ENCODE measurements at places on chromosomes 13 and 19. TPM values are rescaled to one million over a fixed set of nuclear protein-coding genes. Genes with fewer than 3 reads are reported as not detected.

The RUVBL2 gene
- total RNA-seq: 72.5 TPM

- DNase-seq: no peak
These were observed 23.0 kb downstream of the GTF2F2 start for GRCh38 chr13:45143346-45143751.

DNA sequence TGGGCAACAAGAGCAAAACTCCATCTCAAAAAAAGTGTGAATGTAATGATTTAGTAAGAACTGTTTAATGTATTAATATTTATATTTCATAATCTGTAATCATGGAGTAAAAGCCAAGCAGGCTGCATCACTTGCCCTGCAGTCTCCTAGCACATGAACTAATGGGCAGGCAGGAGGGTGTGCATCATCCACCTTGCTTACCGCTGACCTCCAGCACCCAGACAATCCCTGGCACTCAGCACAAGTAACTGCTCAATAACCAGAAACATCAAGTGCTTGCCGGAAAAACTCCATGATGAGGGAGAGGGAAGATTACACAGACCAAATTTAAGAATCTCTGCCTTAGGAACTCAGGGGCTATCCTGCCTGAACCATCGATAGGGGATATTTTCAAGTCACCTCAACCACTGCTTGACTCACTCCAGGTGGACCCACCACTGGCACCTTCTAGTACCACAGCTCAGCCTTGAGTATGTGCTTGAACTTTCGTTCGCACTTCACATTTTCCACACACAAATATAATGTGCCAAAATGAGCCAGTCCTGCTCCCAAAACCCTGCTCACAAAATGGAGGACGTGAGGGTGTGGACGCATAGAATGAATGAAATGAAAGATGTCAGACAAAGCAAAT is 18.6 kb downstream of the BRD4 start:
- peak; percentile 7 for DNase-seq

DNA sequence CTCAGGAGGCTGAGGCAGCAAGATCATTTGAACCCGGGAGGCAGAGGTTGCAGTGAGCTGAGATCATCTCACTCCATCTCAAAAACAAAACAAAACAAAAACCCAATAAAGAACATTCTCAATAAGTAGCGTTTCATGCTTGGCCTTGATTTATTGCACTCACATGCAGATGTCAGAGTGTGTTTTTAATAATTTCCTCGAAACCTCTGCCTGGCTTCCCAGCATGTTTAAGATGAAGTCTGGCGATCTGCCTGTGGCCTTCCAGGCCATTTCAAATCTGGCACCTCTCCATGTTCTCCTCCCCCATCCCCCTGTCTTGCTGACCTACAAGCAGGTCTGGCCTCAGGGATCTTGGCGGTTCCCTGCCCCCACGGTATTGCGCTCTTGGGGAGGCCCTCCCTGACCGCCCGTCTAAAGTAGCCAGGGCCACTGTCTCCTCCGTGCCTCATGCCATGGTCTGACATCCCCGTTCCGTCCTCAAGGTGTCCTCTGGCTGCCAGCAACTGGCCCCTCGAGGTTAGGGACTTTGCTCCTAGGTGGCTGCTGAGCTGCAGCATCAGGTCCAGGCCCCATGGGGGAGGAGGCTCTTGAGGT is 1.6 kb downstream of the WDR88 start:
- DNase-seq: no peak

The POGLUT2 gene
- total RNA-seq: 37.3 TPM

The RELB gene
- total RNA-seq: 7.4 TPM

- no peak for DNase-seq
These were observed 25.7 kb upstream of the WASF3 start for GRCh38 chr13:26531742-26532141.

GRCh38 chr13:65416784-65417183 is 1813.4 kb downstream of the PCDH9 start:
- no peak for DNase-seq

Measured in chondrocyte (in vitro differentiated cells).